ENCODE measurements at places on chromosomes 5 and 9. TPM values are rescaled to one million over a fixed set of nuclear protein-coding genes. Genes with fewer than 3 reads are reported as not detected.
A peak's percentile ranks its signal among the peaks of the same experiment; 100 is the strongest.

DNA sequence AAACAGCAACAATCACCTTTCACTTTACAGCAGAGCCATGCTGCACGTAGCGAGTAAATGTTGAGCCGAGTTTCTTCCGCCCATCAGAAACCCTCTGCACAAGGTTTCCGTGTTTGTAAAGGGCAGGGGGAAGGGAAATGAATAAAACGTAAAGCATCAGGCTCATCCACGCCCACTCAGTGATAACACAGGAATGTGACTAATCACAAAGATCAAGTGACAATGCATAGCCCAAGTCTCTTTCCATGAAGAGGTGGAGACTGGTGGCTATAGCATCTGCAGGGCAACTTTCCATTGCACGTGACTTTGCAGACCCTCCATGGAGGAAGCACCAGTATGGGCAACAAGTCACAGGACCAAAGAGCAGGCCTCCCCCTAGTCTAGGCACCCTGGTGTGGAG lies 56.6 kb downstream of the CAMSAP1 start:
- DNase-seq = peak; percentile 42

GRCh38 chr9:96382175-96382574 lies 1.3 kb downstream of the SLC35D2 start:
- no peak for DNase-seq

GRCh38 chr5:27007121-27007520 lies 31.3 kb downstream of the CDH9 start:
- no peak for DNase-seq

- DNase-seq = no peak
Observed at GRCh38 chr5:147375151-147375550, 134.7 kb downstream of the DPYSL3 start.

DNA sequence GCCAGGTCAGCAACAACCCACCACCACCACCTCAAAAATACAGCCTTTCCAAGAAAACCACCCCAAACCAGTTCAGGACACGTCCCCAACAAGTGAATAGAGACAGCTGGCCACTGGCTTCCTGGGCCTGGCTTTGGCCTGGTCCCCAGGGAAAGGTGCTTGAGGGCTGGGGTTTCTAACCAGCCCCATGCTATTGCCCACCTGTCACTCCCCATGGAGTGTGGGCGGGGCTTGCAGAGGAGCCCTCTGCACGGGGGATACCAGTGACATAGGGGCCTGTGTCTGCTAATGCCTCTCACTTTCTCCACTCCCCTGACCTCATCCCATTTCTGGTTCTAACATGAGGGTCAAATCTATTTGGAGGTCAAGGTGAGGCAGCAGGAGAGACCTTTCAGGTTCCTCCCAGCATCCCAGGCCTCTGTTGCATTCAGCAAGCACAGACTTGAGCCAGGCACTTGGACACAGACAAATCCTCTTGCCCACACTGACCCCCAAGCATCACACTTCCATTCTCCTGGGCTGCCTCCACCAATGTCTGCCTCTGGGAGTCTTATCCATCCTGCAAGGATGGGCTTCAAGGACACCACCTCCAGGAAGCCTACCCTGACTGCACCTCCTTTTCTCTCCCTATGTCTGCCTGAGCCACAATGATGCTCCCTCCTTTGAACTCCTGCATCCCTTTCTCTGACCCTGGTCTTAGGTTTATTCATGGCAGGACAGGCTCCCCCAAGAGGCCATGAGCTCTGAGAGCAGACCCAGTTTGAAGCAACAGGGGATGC lies 16.1 kb upstream of the TTLL11 start:
- DNase-seq = no peak

- DNase-seq = peak; percentile 57
Observed at GRCh38 chr5:41707853-41708603, 162.2 kb downstream of the OXCT1 start.

GRCh38 chr5:118791926-118792734 lies 196.2 kb downstream of the DTWD2 start:
- DNase-seq = peak; percentile 66

GRCh38 chr9:135949501-135950134 lies 11.6 kb downstream of the UBAC1 start:
- no peak for DNase-seq

- DNase-seq = no peak
Observed at GRCh38 chr5:19099195-19099594, 888.8 kb downstream of the CDH18 start.

DNA sequence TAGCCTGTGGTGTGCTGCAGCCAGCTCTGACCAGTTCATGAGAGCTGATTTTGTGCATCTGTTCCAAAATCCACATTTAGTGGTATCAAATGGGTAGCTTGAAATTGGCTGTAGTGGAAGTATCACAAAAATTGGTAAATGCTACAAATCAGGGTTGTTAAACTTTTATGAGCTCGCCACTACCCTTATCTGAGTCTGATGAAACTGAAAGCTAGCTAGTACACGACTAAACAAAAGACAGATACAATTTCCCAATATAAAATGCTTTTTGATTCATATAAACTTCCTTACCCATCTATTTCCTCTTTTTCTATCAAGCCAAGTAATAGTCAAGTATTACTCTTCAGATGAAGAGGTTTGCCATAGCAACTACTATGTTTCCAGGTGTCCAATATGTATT lies 392.0 kb downstream of the TMEM161B start:
- DNase-seq = no peak

DNA sequence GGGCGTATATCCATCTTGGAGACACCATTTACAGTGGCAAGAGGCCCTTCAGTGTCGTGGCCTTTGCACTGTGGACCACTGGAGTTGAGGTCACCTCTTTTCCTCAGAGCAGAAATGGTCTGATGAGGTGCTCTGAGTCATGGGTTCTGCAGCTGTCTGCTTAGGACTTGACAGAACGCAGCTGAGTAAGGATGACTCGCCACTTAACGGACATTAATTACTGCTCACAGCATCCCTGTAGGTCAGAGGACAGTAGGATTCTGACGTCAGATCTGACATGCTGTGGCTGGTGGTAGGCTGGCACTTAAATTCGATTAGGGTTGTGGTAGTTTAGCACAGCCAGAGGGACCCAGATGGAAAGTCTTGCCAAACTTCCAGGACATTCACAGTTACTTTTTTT lies 479.4 kb downstream of the DMAC1 start:
- peak; percentile 18 for DNase-seq

- peak; percentile 29 for DNase-seq
Observed at GRCh38 chr9:35287987-35288632, 126.3 kb downstream of the UNC13B start.

GRCh38 chr5:149002053-149002452 lies 60.8 kb downstream of the SH3TC2 start:
- DNase-seq = peak; percentile 64

The PCA3 gene
- 0.32 TPM for total RNA-seq

The CDH9 gene
- total RNA-seq = not detected

The NR2F1 gene
- 23.9 TPM for total RNA-seq

The C6 gene
- total RNA-seq = not detected

The CCDC69 gene
- 4.3 TPM for total RNA-seq

The IFNA8 gene
- not detected for total RNA-seq
